Ovary (tissue), 10 donors: ENCODE measurements at places on chromosomes 4 and X. TPM values are rescaled to one million over a fixed set of nuclear protein-coding genes. Genes with fewer than 3 reads are reported as not detected.

The CFI gene
- 34.6 TPM for total RNA-seq

GRCh38 chr4:184548316-184548647 lies 73.9 kb upstream of the IRF2 start:
- H3K36me3 ChIP-seq: no peaks in the 10 kb centered on the region
- H3K4me1 ChIP-seq: no peaks in the 10 kb centered on the region
- no peaks in the 10 kb centered on the region for H3K27me3 ChIP-seq
- H3K4me3 ChIP-seq: no peak overlapping the region
- no peak overlapping the region for H3K27ac ChIP-seq
- DNase-seq: no peak

The SSX2B gene
- not detected for total RNA-seq

DNA sequence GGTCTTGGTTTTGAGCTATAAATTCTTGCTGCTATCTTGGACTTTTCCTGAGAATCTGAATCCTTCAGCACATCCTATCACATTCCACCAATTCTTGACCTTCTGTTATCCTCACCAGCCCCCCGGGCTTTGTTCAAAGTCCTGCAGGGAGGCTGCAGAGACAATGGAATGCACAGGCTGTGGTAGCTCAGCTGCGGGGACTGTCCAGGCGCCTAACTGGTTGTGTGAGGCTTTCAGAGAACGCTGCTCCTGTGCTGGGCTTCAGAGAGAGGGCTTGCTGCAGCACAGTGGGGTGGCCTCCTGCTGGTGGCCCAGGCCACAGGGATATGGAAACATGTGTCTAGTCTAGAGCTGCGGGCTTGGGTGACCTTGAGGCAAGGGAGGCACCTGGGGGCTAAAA lies 196.3 kb upstream of the GATB start:
- H3K36me3 ChIP-seq: no peaks in the 10 kb centered on the region
- H3K4me3 ChIP-seq: no peak overlapping the region
- H3K27me3 ChIP-seq: no peaks in the 10 kb centered on the region
- DNase-seq: no peak
- H3K27ac ChIP-seq: no peak overlapping the region
- no peaks in the 10 kb centered on the region for H3K4me1 ChIP-seq

- H3K27ac ChIP-seq: no peak overlapping the region
- no peaks in the 10 kb centered on the region for H3K4me1 ChIP-seq
- no peak overlapping the region for H3K4me3 ChIP-seq
- no peak for DNase-seq
- no peaks in the 10 kb centered on the region for H3K36me3 ChIP-seq
Observed at GRCh38 chrX:41350150-41350975, 16.4 kb downstream of the DDX3X start.

DNA sequence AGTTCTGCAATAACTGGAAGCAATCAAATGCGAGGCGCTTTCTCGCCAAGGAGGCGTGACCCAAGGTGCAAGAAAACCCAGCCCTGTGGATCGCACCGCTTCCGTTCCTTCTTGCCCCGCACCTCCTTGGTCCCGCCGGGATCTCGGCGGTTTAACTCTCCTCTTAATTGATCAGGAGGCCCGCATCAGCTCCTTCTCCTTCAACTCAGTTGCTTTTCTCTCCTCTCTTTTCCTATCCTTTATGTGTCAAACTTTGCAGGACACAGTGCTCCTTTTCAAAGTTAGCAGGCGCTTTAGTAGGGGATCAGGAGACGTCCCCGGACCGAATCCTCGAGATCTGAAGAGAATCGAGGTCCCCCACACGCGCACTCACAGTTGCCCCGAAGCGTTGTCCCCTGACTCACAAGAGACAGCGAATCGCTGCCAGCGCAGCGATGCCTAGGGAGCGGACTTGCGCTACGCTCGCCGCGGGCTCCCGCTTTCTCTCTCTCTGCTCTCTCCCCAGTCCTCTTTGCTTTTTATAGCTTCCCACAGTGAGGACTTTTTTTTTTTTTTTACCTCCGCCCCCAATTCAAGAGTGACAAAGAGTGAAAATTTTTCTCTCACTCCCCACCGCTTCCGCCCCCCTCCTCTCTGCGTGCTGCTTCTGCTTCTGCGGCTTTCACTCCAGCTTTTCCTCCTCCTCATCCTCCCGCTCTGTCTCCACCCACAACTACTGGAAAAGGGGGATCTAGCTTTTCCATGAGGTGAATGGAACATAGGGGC lies at the start of gene DKK2:
Gene DKK2 (minus strand): TSS at position 495 of the 765 bp plus-strand sequence. CDS start 722 bp downstream, outside the sequence.
- peak within 1 kb of the TSS; percentile 31 for H3K4me3 ChIP-seq
- peak; percentile 10 for DNase-seq

The RHOH gene
- total RNA-seq: 3.2 TPM

- H3K4me1 ChIP-seq: no peaks in the 10 kb centered on the region
- H3K27ac ChIP-seq: no peak overlapping the region
- no peaks in the 10 kb centered on the region for H3K36me3 ChIP-seq
- no peak for DNase-seq
- no peaks in the 10 kb centered on the region for H3K27me3 ChIP-seq
Observed at GRCh38 chrX:97553833-97554232, 670.1 kb downstream of the RPA4 start.

DNA sequence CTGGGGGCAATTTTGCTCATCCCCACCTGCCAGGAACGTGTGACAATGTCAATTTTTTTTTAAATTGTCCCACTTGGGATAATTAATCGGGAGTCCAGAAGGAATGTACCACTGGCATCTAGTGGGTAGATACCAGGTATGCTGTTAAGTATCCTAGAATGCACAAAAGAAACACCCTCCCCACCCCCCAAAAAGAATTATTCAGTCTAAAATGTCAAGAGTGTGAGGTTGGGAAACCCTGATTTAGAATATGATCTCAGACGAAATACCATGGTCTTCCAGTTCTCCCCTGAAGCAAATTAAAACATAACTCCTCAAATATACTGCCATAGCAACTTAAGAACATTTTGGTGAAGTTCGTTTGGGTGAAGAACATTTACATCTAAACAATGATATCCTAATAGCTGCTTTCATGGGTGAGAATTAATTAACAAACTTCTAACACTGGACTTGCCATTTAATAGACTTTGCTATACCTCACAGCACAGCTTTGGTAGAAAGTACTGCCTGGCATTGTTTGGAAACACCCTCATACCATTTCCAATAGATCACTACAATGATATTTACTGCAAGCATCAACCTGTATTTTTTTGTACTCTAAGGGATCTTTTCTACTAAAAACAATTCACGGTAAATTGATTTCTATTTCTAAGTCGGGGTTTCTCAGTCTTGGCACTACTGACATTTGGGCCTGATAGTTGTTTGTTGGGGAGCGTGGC lies 36.5 kb downstream of the SH3RF1 start:
- H3K4me1 ChIP-seq: peaks cover 15% of the 10 kb centered on the region
- no peak overlapping the region for H3K4me3 ChIP-seq
- no peak overlapping the region for H3K27ac ChIP-seq
- H3K27me3 ChIP-seq: no peaks in the 10 kb centered on the region
- DNase-seq: no peak

DNA sequence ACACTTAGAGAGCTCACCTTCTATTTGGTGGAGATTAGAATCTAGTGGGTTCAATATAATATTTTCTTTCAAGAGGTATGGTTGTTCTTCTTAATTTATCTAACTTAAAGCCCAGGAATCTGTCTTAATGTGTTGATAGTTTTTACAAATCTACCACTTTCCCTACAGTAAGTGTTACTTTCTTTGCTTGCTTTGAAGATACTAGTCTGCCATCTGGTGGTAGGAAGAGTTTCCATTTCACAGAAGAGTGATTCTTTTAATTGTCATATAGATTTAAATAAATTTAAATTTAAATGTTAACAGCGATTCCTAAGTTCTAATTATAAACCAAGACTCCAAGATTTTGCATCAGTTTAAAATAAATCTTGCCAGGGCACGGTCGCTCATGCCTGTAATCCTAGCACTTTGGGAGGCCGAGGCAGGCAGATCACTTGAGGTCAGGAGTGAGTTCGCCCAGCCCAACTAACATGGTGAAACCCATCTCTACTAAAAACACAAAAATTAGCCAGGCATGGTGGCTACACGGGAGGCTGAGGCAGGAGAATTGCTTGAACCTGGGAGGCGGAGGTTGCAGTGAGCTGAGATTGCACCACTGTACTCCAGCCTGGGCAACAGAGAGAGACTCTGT lies 43.5 kb downstream of the NUDT9 start:
- no peak overlapping the region for H3K27ac ChIP-seq
- no peak overlapping the region for H3K4me3 ChIP-seq
- H3K27me3 ChIP-seq: no peaks in the 10 kb centered on the region
- H3K36me3 ChIP-seq: no peaks in the 10 kb centered on the region
- no peaks in the 10 kb centered on the region for H3K4me1 ChIP-seq

DNA sequence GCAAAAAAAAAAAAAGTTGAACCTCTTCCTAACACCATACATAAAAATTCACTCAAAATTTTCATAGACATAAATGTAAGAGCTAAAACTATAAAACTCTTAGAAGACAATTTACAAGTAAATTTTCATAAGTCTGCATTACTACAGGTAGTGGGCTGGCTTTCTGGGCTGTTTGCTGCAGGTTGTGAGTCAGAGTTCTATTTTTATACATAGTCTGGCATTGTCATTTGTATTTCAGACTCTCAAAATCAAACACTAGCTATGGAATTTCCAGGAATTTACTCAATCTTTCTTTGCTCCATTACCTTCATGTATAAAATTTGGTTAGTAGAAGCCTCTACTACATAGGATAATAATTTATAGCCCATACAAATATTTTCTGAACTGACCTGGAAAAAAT lies 227.2 kb downstream of the COX18 start:
- no peak overlapping the region for H3K4me3 ChIP-seq
- H3K27me3 ChIP-seq: no peaks in the 10 kb centered on the region
- H3K4me1 ChIP-seq: no peaks in the 10 kb centered on the region
- H3K36me3 ChIP-seq: no peaks in the 10 kb centered on the region
- H3K27ac ChIP-seq: no peak overlapping the region

DNA sequence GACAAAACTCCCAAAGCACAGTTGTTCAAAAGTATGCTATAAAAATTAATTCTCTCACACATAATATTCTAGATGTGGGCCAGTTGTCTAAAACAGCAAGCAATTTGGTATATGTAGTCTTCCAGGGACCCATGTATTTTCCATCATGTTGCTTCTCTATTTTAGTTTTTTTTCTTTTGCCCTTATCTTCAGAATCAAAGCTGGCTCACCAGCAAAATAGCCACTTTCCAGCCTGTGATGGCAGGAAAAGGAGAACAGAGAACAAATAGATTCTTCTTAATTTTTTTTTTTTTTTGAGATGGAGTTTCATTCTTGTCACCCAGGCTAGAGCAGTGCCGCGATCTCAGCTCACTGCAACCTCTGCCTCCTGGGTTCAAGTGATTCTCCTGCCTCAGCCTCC lies 680.8 kb upstream of the TENM3 start:
- H3K4me3 ChIP-seq: no peak overlapping the region
- no peak overlapping the region for H3K27ac ChIP-seq
- no peaks in the 10 kb centered on the region for H3K36me3 ChIP-seq
- no peaks in the 10 kb centered on the region for H3K4me1 ChIP-seq

The PLXNB3 gene
- total RNA-seq: 1.7 TPM

The VSIG1 gene
- 0.11 TPM for total RNA-seq

The TEX13C gene
- total RNA-seq: not detected

The ZCCHC12 gene
- total RNA-seq: 131 TPM

DNA sequence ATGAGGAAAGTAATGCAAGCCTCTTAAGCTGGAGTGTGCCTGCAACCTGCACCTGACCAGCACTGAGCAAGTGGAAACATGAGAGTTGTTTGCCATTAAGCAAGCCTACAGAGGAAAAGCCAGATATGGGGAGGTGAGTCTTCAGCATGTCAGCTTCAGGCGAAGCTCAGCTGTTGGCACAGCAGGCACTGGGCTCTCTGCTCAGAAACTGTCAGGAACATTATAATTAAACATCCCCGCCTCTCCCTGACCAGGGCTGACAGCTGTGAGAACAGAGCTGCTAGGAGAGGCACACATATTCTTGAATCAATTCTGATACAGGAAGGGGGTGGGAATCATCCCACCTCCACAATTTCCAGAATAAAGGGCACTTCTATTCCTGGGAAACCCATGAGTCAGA lies 19.0 kb upstream of the DCX start:
- H3K4me1 ChIP-seq: no peaks in the 10 kb centered on the region
- no peak for DNase-seq
- no peaks in the 10 kb centered on the region for H3K36me3 ChIP-seq

GRCh38 chr4:126898815-126899214 lies 733.9 kb upstream of the INTU start:
- no peaks in the 10 kb centered on the region for H3K36me3 ChIP-seq
- no peak overlapping the region for H3K4me3 ChIP-seq
- DNase-seq: no peak

- no peak for DNase-seq
- no peaks in the 10 kb centered on the region for H3K4me1 ChIP-seq
- H3K27ac ChIP-seq: no peak overlapping the region
- H3K27me3 ChIP-seq: no peaks in the 10 kb centered on the region
- no peaks in the 10 kb centered on the region for H3K36me3 ChIP-seq
Observed at GRCh38 chr4:69594382-69594781, 45.1 kb downstream of the UGT2A2 start.

The MAGEB10 gene
- total RNA-seq: not detected

DNA sequence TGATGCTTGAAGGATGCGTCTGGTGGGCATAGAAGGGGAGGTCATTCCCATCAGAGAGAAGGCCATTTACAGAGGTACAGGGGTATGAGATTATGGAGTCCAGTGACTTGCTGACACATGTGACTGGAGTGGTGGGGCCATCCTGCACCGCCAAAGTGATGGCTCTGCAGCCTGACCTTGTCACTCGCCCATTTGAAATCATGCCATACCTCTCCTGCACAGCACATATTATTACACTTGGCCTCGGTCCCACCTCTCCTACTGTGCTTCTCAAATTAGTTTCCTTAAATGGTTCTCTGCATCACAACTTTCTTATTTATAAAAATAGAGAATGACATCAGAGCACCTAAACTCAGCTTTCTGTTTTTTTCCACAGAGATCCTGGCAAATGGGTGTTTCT lies 60.7 kb upstream of the HAND2 start:
- H3K27ac ChIP-seq: no peak overlapping the region
- no peaks in the 10 kb centered on the region for H3K36me3 ChIP-seq
- no peaks in the 10 kb centered on the region for H3K4me1 ChIP-seq
- H3K4me3 ChIP-seq: no peak overlapping the region
- H3K27me3 ChIP-seq: no peaks in the 10 kb centered on the region
- DNase-seq: no peak

GRCh38 chrX:52437212-52437611 lies 58.4 kb upstream of the XAGE1A start:
- H3K4me1 ChIP-seq: no peaks in the 10 kb centered on the region
- H3K27ac ChIP-seq: no peak overlapping the region
- no peaks in the 10 kb centered on the region for H3K27me3 ChIP-seq
- H3K4me3 ChIP-seq: no peak overlapping the region
- DNase-seq: no peak

DNA sequence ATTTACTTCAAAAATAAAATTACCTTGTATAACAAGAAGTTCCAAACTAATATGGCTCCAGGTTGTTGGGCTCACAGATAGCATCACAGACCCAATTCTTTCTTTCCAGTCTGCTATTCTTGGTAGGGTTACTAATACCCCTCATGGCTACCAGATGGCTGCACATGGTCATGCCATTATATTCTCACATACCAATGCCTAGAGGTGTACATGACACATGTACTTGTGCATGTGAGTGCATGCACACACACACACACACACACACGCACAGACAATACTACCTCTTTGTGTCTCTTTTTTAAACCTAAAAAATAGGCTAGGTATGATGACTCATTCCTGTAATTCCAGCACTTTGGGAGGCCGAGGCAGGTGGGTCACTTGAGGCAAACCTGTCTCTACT lies 31.1 kb downstream of the FBXO8 start:
- H3K4me3 ChIP-seq: no peak overlapping the region
- no peak for DNase-seq
- no peaks in the 10 kb centered on the region for H3K36me3 ChIP-seq
- no peaks in the 10 kb centered on the region for H3K4me1 ChIP-seq
- no peaks in the 10 kb centered on the region for H3K27me3 ChIP-seq
- H3K27ac ChIP-seq: no peak overlapping the region

The FDCSP gene
- not detected for total RNA-seq

The PDGFRA gene
- total RNA-seq: 199 TPM

The NUDT11 gene
- total RNA-seq: 11.9 TPM

- H3K4me3 ChIP-seq: peak overlapping the region; percentile 97
- H3K27ac ChIP-seq: peak overlapping the region; percentile 93
Observed at GRCh38 chr4:148445860-148446330, 3.7 kb upstream of the NR3C2 start.
